COR-L47 (cell line): ENCODE measurements at places on chromosomes 1 and 21.
A peak's percentile ranks its signal among the peaks of the same experiment; 100 is the strongest.

- DNase-seq = no peak
Observed at GRCh38 chr1:215416497-215416896, 150.6 kb upstream of the KCTD3 start.

GRCh38 chr21:28375708-28376385 is 616.8 kb downstream of the LTN1 start:
- no peak for DNase-seq

GRCh38 chr1:109789551-109790180 is 25.9 kb upstream of the EPS8L3 start:
- DNase-seq = no peak

- DNase-seq = peak; percentile 22
Observed at GRCh38 chr21:26965907-26966581, 844 bp downstream of the ADAMTS5 start.

DNA sequence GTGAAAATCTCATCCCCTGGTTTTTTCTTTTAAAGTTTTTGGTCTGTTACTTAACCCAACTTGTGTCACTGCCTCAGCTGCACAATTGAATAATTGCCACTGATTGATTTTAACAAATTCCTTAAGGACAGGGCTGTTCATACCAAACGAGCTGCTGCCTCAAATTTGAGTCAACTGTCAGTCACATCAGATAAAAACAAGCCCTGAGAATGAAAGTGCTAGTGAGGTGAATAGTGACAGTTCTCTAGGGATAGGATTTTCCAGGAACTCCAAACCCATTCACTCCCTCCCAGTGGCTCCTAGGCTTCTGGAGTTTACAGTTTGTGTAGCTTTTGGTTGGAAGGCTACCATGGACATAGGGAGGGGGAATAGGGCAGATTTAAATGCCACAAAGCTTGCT is 79.4 kb downstream of the SAMSN1 start:
- no peak for DNase-seq

DNA sequence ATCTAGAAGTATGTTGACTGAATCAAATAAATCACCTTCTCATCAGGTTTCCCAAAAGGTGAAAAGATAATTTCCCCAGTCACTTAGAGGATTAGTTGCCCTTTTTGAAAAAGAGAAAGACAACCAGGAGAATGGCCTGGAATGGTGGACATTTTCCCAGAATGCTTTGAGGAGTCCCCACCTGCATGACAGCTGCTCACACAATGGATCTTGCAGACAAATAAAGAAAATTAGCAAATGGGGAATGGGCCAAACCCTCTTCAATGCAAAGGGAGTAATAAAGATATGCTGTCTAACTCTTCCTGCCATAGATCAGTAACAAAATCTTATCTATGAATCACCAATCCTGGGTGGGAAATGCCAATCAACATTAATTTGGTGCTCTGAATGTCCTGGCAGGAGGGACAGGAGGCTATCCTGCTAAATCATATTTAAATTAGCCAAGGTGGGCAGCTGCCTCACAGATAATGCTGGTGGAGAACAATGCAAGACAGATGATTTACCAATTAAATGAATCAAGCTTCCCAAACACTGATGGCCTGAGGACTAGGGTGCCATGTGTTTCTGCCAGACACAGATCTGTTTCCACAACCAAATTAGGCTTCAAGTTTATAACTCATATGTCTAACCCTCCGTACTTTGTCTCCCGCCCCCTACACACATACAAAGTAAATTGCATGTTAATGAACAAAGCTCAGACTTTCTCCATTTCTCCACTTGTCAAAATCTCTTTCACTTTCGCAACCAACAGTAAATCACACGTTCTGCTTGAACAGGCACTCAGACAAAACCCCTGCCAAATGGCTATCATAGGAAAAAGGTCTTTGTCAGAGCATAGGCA is 488.0 kb upstream of the PLXNA2 start:
- DNase-seq = peak; percentile 88

GRCh38 chr1:171434717-171435346 is 50.5 kb upstream of the PRRC2C start:
- no peak for DNase-seq

- DNase-seq = no peak
Observed at GRCh38 chr1:117308311-117308916, 58.8 kb upstream of the MAN1A2 start.

DNA sequence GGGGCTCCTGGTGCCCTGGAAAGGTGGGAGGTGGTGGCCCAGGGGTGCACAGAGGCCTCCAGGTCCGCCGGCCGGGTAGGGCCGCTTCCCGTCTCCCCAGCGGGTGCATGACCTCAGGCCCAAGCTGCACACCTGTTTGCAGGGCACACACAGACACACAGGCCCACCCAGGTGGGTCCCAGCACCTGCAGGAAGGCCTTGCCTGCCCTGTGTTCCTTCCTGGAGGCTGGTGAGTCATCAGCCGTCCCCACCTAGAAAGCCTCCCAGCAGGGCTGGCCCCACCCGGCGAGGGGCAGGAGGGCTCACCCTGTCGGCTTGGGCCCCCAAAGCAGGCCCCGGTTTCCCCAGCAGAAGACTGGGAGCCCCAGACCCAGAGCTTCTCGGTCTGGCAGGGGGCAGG is 23.6 kb upstream of the TTLL10 start:
- DNase-seq = no peak

DNA sequence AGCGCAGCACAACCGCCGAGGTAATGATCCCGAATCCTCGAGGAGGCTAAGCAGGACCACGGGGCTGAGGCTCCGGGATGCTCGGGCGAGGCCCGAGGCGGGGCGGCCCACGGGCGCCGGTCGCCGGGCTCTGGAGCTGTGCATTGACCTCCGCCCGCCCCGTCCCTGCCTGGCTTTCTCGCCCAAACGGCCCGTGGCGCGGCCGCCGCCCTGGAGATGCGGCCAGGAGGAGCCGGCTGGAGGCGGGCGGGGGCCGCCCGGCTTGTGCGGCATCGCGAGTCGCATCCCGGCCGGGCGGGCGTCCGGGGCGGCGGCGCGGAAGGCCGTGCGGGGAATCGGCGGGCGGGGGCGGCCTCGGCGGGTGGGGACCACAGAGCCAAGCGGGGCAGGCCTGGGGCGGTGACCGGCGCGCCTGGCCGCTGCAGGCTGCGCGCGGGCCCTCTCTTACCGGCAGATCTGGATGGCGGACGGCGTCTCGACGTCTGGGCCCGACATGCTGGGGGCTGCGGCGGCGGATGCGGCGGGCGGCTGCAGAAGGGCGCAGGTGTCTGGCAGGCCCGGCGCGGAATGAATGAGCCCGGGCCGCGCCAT is 663 bp downstream of the ACOT7 start:
- no peak for DNase-seq

DNA sequence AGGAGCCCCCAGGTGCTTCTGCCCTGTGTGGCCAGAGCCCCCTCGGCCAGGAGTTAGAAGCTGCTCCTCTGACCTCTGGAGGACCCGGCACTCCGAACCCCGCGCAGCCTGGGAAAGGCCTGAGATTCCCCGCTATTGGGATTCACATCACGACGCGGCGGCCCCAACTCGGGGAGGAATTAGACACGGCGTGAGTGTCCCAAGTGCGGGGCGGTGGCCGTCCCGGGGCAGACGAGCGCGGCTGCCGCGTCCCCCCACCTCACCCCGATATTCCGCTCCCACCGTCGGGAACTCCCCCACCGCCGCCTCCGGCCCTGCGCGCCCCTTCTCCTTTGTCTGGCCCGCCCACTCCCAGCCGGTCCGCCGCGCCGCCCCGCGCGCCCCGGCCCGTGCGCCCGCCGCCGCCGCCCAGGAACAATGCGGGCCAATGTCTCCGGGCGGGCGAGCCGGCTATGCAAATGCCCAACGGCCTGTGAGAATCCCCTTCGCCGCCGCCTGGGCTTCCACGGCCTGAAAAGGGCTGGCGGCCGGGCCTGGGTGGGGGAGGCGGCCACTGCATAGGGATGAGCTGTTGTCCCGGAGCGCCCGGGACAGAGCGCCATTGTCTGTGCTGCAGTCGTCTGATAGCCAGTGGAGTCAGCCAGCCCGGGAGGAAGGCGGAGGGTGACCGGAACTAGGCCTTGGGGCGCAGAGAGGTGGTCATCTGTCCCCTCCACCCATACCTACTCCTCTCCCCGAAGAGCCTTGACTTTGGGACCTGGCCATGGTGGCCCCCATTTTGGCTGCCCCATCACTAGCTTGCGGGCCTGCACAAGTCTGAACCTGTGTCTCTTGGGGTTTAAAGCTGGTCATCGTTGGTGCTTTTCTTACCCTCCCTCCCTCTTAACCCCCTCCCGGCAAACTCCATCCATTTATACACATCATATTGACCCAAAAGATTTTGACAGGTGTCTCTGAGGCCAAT is 19.4 kb downstream of the RHBG start:
- DNase-seq = no peak

DNA sequence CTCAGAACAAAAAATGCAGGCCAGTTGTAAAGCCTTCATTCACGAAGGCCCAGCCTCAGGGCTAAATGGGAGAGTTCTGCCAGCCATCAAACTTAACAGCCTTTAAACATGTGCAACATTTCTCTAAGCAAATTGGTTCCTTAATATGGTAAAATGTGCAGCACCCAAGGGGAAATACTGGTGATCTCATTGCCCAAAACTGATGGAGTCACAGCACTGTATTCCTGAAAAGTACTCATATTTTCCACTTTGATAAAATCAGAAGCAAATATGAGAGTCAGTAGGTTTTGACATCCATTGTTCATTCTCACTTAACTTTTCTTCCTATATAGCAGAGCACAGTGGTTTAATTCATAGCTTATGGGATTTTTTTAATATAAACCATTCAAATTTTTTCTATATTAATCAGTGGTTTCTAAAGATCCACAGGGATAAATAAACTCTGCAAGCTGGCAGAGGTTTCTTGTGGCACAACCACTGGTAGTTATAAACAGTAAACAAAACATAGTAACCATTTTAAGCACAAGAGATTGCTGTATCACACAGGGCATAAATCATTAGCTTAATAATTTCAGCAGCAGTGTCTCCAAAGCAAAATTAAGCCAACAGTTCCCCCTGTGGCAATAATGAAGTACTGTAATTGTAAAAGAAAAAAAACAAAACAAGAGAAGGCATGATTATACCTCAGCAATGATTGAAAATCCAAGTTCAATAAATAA is 106.9 kb upstream of the LYPLAL1 start:
- DNase-seq = peak; percentile 29

DNA sequence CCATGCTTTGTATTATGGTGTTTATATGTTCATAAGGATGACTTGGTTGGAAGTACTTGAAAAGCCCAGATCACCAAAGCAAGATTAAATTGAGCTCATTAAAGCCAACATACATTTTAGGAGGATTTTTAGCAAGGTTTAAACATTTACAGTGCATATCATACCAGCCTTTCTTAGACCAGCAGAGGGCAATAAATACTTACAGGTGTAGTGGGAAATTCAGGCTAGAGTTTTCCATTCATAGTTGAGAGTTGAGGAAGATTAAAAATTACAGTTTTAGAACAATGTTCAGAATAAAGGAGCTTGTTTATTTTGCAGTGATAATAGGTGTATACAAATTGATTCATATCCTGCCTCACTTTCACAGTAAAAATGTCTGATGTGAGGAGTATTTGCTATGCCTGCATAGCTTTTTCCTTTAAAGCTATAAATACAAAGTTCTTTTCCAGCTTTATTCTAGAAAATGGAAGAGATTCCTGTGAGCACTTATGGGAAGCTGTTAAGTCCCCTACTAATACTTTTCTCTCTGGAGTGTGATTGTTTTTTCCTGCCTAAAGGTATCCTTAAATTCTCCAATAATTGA is 35.3 kb downstream of the DTL start:
- DNase-seq = peak; percentile 18

DNA sequence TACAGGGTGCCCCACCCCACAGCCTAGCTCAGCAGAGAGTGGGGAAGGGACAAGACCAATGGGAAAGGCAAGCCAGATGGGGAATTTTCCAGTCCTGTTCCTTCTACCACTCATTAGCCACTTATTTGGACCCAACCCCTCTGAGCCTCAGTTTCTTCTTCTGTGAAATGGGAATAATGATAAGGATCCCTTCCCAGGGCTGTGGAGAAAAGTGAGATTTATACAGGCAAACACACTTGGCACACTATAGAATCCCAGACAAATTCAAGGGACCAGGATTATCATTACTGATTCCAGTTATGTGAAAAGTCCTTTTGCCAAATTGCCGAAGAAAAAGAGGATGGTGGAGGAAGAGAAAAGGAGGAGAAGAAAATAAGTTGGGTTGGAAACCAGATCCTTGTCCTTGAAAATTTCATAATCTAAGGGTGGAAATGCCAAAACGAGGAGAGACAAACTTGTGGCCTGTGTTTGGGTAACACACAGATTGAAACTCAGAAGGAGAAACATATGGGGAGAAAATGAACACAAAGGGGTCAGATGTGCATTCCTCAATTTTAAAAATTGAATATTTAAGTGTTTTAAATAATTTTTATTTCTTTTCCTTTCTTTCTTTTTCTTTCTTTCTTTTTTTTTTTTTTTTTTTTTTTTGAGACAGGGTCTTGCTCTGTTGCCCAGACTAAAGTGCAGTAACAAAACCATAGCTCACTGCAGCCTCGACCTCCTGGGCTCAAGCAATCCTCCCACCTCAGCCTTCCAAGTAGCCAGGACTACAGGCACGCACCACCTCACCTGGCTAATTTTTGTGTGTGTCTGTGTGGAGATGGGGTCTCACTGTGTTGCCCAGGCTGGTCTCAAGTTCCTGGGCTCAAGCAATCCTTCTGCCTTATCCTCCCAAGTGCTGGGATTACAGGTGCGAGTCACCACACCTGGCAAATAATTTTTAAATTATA is 9.6 kb downstream of the CAPN2 start:
- DNase-seq = no peak

DNA sequence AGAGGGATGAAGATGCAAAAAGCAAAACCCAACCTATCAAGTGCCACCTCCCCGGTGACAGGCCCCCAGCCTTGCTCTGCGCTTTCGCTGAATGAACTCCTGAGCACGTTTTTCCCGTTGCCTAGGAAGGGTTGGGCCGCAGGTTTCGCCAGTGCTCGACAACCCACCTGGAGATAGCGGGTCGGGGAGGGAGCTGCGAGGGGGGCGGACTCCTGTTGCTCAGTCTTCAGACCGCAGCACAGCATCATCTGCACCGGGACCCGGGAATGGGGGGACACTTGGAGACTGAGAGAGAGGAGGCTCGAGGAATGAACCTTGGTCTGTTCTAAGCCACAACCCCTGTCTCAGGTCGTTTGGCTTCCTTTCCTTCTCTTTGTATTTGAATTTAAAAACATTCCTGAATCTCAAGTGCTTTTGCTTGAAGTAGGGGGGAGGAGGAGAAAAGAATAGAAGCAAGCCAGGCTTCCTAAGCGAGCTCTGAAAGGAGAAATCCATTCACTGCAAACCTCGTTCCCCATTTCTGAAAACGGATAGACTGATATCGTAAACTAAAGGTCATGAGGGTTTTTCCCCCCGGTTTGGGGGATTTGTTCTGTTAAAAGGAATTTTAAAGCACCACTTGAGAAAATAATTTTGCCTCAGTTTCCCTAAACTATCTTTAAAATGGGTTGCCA is 1.2 kb downstream of the AK5 start:
- DNase-seq = peak; percentile 23

GRCh38 chr1:14535619-14536355 is 62.7 kb upstream of the KAZN start:
- no peak for DNase-seq

DNA sequence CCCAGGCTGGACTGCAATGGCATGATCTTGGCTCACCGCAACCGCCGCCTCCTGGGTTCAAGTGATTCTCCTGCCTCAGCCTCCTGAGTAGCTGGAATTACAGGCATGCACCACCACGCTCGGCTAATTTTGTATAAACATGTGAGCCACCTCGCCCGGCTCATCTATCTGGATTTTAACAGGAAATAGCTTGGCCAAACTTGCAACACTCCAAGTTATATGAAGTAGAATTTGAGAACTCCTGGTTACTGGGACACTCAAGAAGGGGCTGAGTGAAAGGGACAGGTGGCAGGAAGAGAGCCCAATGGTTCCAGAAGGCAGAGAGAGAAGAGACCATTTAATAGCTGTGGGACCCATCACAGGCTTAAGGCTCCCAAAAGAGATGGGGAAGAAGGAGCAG is 2.9 kb upstream of the GPX7 start:
- DNase-seq = no peak

- peak; percentile 21 for DNase-seq
Observed at GRCh38 chr1:88302843-88303486, 381.1 kb upstream of the PKN2 start.
